ENCODE measurements at places on chromosomes 6 and 20.
A peak's percentile ranks its signal among the peaks of the same experiment; 100 is the strongest.

DNA sequence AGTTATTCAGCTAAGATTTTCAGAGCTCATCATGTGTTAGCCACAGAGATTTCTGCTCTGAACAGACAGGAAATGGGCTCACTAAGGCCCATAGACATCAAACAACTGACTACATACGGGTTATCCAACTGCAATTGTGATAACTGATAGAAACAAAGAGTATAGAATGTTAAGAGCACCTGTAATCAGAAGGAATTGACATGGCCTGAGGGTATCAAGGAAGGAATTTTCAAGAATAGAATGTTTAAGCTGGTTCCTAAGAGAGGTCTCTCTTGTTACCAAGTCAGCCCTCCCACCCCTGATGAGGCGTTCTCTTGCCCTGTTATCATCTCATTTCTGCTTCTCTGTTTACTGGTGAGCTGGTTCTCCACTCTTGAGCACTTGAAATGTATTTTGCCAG is at the start of gene MEI4:
Gene MEI4 (plus strand): TSS at position 301 of the 400 bp plus-strand sequence. CDS start 37,633 bp downstream, outside the sequence.
- no peak within 1 kb of the TSS for H3K27ac ChIP-seq
- no peaks in the 10 kb centered on the region for H3K4me1 ChIP-seq
- no peaks in the 10 kb centered on the region for H3K27me3 ChIP-seq
- H3K36me3 ChIP-seq, result no peaks in the 10 kb centered on the region
- H3K4me3 ChIP-seq, result no peak within 1 kb of the TSS
- no peak for DNase-seq

DNA sequence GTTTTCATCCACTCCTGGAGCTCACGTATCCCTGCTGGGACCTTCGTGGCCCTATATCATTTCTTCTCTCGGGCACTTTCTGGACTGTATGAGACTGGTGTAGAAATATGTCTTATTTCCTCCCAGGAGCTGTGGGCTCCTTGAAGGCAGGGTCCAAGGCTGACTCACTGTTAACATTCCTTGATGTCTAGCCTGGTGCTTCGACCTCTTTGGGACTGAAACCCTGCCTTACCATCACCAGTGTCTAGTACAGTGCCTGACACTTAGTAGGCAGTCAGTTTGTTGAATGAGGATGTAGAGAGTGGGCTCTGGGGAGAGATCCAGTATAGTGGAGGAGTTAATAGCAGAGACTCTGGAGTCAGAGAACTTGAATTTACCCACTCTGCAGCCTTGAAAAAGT is 23.6 kb downstream of the POFUT1 start:
- H3K4me1 ChIP-seq, result no peaks in the 10 kb centered on the region
- H3K27me3 ChIP-seq, result no peaks in the 10 kb centered on the region
- no peak overlapping the region for H3K4me3 ChIP-seq
- no peak overlapping the region for H3K27ac ChIP-seq
- H3K36me3 ChIP-seq, result no peaks in the 10 kb centered on the region

GRCh38 chr6:50602292-50602691 is 111.0 kb upstream of the TFAP2D start:
- no peak for DNase-seq
- H3K27ac ChIP-seq, result no peak overlapping the region
- H3K4me3 ChIP-seq, result no peak overlapping the region

GRCh38 chr6:25700761-25701160 is 48.7 kb downstream of the SCGN start:
- H3K4me3 ChIP-seq, result no peak overlapping the region
- no peaks in the 10 kb centered on the region for H3K36me3 ChIP-seq
- H3K27me3 ChIP-seq, result no peaks in the 10 kb centered on the region

- H3K4me3 ChIP-seq, result no peak overlapping the region
- H3K27me3 ChIP-seq, result no peaks in the 10 kb centered on the region
- DNase-seq, result no peak
- H3K36me3 ChIP-seq, result no peaks in the 10 kb centered on the region
- H3K27ac ChIP-seq, result no peak overlapping the region
Observed at GRCh38 chr6:10730254-10730653, 7.4 kb downstream of the TMEM14C start.

DNA sequence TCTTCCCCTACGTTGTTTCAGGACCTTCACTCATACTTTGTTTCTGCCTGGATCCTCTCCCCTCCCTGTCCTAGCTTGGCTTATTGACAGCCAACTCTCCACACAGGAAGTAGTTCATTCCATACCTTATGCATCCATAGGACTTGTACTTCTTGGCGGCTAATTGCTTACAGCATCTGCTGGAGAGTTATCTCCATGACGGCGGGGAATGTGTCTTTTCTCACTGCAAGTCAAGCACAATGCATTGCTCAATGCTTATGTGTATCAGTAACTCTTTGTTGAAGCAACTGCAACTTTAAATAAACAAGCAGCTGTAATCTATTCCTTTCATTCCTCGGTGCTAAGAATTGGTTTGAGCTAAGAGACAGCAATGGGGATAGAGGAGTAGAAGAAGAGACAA is 551.3 kb upstream of the EPHA7 start:
- H3K4me1 ChIP-seq, result no peaks in the 10 kb centered on the region
- no peak for DNase-seq
- no peaks in the 10 kb centered on the region for H3K36me3 ChIP-seq
- no peak overlapping the region for H3K4me3 ChIP-seq

DNA sequence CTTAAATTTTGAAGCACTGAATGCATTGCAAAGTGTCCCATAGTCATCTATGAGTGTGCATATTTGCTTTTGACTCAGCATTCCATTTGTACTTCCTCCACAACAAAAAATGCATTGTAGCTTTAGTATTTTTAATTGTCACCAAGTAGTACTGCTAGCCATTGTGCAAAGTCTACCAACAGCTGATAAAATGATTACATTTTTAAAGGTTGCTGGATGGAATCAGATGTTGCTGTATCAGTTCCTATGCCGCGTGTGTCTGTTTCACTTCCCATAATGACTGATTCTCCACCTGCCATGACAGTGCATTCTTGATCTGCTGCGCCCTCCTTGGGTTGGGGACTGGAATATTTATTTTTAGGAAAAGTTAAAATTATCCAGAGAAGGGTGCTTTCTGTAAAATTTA is 41.2 kb downstream of the SLX4IP start:
- H3K4me3 ChIP-seq, result no peak overlapping the region
- no peaks in the 10 kb centered on the region for H3K4me1 ChIP-seq
- H3K36me3 ChIP-seq, result no peaks in the 10 kb centered on the region
- H3K27ac ChIP-seq, result no peak overlapping the region
- DNase-seq, result no peak

- no peak overlapping the region for H3K4me3 ChIP-seq
- H3K27me3 ChIP-seq, result no peaks in the 10 kb centered on the region
- DNase-seq, result no peak
Observed at GRCh38 chr20:60352017-60352416, 393.8 kb downstream of the CDH26 start.

- no peaks in the 10 kb centered on the region for H3K27me3 ChIP-seq
- H3K27ac ChIP-seq, result no peak overlapping the region
- no peaks in the 10 kb centered on the region for H3K4me1 ChIP-seq
- DNase-seq, result no peak
- no peaks in the 10 kb centered on the region for H3K36me3 ChIP-seq
Observed at GRCh38 chr20:33291830-33292355, 8.9 kb downstream of the BPIFB1 start.

DNA sequence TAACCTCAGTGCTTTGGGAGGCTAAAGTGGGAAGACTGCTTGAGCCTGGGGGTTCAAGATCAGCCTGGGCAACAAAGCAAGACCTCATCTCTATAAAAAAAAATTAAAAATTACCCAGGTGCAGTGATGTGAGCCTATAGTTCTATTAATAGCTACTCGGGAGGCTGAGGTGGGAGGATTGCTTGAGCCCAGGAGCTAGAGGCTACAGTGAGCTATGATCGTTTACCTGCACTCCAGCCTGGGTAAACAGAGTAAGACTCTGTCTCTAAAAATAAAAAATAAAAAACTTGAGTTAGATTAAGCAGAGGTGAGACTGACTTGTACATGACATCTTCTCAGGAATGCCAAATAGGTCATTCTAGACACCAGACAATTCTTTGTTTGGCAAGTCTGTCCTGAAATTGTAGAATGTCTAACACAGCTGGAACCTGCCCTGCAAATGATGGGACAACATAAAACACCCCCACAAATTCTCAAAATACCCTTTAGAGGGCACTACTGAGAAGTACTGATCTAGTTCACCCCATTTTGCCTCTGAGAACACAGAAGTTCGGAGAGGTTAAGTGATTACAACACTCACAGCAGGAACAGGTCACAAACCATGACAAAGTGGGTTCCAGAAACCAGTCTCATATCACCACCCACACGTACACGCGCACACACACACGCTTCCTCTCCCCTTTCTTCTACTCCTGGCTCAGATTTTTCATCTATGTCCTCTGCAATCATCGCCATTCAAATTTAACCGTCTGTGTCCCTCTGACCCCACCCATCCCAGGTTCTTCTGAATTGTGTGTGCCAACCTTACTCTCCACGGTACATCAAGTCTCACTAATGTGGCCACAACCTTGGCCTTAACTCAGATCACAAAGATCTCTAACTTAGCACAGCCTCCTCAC is 38.3 kb downstream of the ARHGAP18 start:
- no peak overlapping the region for H3K4me3 ChIP-seq
- peak overlapping the region; percentile 74 for H3K27ac ChIP-seq
- DNase-seq, result no peak
- H3K36me3 ChIP-seq, result no peaks in the 10 kb centered on the region
- H3K27me3 ChIP-seq, result no peaks in the 10 kb centered on the region
- no peaks in the 10 kb centered on the region for H3K4me1 ChIP-seq

- H3K36me3 ChIP-seq, result no peaks in the 10 kb centered on the region
- H3K4me1 ChIP-seq, result no peaks in the 10 kb centered on the region
- DNase-seq, result no peak
- no peaks in the 10 kb centered on the region for H3K27me3 ChIP-seq
Observed at GRCh38 chr6:169198885-169199284, 54.8 kb downstream of the THBS2 start.

DNA sequence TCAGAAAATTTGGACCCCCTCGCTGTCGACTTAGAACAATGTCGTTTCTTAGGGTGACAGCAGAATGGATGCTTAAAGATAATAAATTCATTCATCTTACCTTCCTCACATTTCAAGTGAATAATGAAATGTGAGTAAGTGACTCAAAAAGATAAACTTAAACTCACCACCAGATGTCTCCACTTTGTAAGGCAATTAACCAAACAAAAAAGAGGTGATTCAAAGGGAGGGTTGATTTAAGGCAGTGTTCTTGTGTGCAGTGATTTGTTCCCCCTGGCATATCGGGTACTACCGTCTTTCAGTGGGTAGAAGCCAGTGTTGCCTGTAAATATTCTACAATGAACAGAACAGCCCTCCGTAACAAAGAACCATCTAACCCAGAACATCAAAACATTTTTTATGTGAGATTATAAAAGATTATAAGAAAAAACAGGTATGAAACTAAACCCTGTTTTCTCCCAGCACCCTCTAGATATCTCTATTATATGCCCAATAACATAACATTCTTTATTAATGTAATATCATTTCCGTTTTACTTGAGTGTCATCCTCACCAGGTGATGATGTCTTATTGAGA is 589.7 kb downstream of the CBLN4 start:
- H3K27me3 ChIP-seq, result no peaks in the 10 kb centered on the region
- DNase-seq, result no peak
- no peaks in the 10 kb centered on the region for H3K36me3 ChIP-seq
- no peak overlapping the region for H3K4me3 ChIP-seq
- no peak overlapping the region for H3K27ac ChIP-seq

DNA sequence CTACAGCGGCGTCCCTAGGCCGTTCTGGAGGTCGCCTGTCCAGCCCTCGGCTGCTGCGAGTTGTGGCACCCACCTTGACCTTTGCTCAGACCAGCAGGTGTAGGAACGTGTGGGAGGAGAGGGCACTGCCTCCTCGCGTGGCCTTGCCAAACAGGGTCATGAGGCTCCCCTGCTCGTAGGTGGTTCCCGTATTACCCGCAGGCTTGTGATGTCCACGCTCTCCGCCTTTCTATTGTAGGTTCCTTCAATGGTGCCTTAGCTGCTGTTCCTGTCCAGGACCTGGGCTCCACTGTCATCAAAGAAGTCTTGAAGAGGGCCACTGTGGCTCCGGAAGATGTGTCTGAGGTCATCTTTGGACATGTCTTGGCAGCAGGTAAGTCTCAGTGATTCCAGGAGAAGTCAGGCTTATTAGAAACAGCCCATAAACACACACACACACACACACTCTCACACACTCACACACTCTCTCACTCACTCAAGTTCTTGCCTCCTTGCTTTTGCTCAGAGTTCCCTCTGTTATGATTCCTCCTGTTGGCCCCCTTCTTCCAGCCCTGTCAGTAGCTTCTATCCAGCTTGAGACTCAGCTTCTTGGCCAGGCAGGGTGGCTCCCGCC is 942 bp downstream of the ACAT2 start:
- peak overlapping the region; percentile 98 for H3K4me3 ChIP-seq
- H3K27me3 ChIP-seq, result no peaks in the 10 kb centered on the region
- peak overlapping the region; percentile 100 for H3K27ac ChIP-seq
- H3K36me3 ChIP-seq, result no peaks in the 10 kb centered on the region
- H3K4me1 ChIP-seq, result no peaks in the 10 kb centered on the region
- DNase-seq, result no peak

DNA sequence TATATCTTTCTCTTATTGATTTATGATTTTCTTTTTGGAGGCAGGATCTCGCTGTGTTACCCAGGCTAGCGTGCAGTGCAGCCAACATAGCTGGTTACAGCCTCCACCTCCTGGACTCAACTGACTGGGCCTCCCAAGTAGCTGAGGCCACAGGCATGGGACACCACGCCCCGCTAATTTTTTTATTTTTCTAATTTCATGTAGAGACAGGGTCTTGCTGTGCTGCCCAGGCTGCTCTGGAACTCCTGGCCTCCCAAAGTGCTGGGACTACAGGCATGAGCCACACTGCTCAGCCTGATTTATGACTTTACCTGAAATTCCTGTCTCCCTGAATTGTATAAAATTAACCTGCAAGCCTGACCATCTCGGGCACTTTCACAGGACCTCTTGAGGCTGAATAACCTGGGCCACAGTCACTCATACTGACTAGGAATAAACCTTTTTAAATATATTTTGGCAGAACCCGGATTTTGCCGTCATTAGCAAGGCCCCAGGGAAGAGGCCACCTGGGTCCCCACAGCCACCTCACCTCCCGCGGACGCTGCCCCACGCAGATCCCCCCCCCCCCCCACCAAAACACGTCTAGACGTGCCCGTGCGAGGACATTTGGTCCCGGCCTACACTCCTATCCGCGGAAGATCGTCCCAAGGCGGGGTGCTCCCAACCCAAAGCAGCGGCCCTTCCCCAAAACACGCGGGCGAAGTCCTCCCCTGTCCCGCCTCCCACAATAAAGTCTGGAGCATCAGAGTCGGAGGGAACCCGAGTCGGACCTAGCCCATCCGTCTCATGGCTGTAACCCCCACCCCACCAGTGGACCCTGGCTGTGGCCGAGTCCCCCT is 902 bp downstream of the ZNF337 start:
- H3K36me3 ChIP-seq, result no peaks in the 10 kb centered on the region
- no peaks in the 10 kb centered on the region for H3K4me1 ChIP-seq
- H3K4me3 ChIP-seq, result peak overlapping the region; percentile 64
- H3K27ac ChIP-seq, result peak overlapping the region; percentile 87
- no peak for DNase-seq

DNA sequence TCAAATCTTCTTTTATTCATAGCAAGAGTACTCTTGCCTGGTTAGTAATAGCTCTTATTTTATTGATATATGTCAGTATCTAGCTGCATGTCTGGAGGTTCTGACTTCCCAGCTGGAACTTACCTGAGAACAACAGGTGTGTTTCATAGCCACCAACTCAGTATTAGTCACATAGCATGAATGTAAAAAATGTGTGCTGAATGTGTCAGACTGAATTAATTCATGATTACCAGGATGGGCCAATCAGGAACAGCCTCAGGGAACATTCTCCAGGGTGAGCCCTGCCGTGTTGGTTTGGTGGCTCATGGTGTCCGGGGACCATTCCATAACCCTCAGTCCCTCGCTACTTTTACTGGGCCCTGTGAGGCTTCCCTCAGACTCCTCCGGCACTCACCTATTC is 99.7 kb downstream of the TULP4 start:
- no peak for DNase-seq
- H3K4me3 ChIP-seq, result no peak overlapping the region
- no peaks in the 10 kb centered on the region for H3K4me1 ChIP-seq
- no peak overlapping the region for H3K27ac ChIP-seq
